ENCODE measurements at places on chromosomes 7 and 10.

- no peak for DNase-seq
These were observed 149.4 kb downstream of the USP6NL start for GRCh38 chr10:11462071-11462470.

GRCh38 chr10:79176052-79176501 is 107.3 kb downstream of the ZMIZ1 start:
- DNase-seq, result no peak

GRCh38 chr7:93958216-93958615 is 36.7 kb downstream of the GNG11 start:
- DNase-seq, result no peak

DNA sequence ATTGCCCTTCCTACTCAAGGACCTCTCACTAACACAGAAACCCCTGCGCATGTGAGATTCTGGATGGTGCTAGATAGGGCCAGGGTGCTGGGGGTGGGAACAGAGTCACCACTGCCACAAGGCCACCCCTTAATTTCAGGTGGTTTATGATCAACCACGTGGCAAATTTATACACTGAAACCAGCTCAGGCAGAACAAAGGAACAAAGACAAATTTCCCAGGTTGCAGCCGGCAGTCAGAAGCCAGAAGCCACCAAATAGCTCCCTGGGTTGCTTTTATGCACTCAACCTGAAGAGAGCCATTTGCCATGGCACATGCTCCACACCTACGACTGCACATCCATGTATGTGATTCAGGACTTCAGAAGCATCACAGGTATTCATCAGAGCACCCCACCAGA is 2.5 kb downstream of the VOPP1 start:
- no peak for DNase-seq

DNA sequence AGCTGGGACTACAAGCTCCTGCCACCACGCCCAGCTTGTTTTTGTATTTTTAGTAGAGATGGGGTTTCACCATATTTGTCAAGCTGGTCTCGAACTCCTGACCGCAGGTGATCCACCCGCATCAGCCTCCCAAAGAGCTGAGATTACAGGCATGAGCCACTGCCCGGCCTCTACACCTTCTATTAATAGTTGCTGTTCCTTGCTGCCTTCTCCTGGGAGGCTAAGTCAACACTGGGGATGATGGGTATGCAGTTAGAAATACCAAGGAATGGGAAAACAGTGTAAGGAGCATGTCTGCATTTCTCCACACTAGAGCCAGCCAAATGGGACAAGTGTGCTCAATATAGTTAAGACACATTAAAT is 97.3 kb upstream of the PDLIM1 start:
- DNase-seq, result no peak

- no peak for DNase-seq
These were observed 238.4 kb upstream of the ZMIZ1 start for GRCh38 chr10:78830062-78830975.

- no peak for DNase-seq
These were observed 159.8 kb downstream of the CCDC7 start for GRCh38 chr10:32605787-32606186.

DNA sequence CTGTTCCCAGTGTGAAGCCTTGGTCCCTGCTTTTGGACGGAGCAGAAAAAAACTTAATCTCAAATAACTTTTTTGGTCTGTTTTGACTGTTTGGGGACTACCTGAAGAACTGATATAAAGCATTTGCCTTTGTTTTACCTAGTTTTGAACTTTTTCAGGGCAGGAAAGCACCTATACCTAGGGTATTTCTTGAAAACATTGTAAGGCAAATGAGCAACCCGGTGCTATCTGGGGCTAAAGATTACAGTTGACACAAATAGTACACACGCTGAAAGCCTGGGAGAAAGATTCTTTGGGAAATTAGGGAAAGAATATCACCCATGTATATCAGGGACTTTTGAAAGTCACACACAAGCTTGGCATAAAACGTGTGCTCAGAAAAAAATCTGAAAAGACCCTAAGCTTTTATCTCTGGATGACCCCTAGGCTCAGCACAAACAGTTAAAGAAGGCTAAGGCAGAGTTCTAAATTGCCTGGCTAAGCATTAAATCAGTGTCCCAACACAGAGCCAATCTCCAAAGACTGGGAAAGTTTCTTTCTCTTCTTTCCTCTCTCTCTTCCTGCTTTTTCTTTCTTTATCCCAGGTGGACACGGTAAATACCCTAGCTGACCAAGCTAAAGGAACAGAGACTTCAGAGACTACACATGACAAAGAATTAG is 389.8 kb downstream of the SH2D4B start:
- no peak for DNase-seq

- DNase-seq, result no peak
These were observed 42.9 kb downstream of the MKI67 start for GRCh38 chr10:128083191-128083895.
